ENCODE measurements at places on chromosomes 16 and 17.

GRCh38 chr17:45256114-45256966, 5.6 kb downstream of the SPATA32 start:
- DNase-seq: no peak

DNA sequence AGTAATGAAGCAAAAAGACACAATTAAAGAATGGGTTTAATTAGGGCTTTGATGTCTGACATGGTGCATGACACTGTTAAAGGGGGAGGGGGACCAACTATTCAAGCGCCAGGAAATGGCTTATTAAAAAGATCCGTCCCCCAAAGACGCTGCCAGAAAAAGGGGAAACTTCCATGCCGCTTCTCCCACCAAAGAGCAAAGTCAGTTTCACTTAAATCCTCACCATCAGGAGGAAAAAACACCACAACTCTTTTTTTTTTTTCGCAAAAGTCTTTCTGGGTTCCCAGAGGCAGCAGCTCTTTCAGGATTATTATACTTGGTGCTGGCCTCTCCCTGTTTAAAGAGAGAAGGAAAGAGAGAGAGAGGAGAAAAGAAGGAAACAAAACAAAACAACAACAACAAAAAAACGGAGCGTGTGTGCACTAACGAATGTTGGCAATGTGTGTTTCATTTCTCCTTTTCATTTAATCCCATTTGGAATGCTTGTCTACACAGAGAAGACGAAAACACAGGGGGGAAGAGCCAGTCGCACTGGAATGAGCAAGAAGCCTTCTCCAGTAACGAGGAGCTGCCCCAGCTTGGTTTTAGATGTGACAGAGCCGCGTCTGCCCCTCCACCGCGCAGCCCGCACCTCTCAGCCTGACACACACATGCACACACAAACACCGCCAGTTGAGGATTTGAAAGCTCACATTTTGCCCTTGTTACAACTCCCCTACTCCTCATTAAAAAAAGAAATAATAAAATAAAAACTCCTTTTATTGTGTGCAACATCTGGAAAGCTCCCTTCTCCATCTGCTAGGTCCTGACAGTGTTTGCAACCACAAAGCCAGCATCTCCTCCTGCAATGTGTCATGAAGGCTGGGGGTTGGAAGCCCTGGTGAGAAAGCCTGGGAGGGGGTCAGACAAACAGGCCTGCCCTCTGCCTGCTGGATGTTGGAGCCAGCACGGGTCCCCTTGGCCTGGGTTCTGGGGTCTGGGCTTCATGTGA, 32.7 kb upstream of the AXIN2 start:
- peak; percentile 17 for DNase-seq

- no peak for DNase-seq
Measured at GRCh38 chr17:46179375-46179999, 13.7 kb downstream of the KANSL1 start.

DNA sequence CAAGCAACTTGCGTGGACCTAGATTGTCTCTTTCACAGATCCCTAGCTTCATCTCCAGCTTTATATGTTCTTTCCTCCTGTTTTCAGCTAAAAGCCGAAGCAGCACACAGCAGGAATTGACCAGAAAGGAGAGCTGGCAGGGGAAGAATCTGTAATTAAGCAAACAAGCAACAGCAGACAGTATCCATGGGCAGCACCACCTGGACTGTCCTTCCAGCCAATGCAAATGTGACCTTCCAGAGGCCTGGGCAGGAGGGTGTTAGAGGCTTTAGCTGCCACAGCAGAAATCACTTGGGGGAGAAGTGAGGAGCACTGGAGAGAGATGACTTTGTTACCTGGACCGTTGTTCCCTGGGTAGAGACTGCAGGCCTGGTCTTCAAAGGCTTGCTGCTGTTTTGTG, 427.6 kb upstream of the GOT2 start:
- DNase-seq: no peak

- DNase-seq: no peak
Measured at GRCh38 chr17:49967621-49968404, 1.2 kb upstream of the DLX4 start.

DNA sequence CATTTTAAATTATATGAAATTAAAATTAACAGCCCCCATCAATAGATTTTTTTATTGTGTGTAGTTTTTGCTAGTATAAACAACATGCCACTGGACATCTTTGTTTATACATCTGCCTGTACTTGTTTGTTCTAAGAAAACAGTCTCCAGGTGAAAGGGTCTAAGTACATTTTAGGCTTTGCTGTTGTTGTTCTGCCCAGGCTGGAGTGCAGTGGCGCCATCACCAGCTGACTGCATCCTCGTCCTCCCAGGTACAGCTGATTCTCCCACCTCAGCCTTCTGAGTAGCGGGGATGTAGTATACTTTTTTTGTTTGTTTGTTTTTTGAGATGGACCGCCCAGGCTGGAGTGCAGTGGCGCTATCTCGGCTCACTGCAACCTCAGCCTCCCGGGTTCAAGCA, 25.5 kb downstream of the C17orf58 start:
- DNase-seq: no peak

DNA sequence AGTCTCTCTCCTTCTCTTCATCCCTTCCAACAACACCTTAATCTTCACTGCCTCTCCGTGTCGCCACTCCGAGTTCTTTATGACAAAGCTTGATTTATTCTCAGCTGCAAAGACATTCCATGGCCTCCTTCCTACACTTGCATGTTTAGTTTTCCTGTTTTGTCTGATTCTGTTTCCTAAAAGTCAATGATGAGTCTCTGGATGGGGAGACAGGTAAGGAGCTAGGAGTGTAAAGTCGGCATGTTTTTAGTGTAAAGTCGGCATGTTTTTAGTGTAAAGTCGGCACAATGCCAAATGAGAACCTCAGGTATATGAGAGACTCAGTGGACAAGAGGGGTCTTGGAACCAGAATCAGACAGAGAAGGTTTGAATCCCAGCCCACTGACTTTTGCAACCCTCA, 362.3 kb upstream of the EEF2KMT start:
- DNase-seq: no peak

DNA sequence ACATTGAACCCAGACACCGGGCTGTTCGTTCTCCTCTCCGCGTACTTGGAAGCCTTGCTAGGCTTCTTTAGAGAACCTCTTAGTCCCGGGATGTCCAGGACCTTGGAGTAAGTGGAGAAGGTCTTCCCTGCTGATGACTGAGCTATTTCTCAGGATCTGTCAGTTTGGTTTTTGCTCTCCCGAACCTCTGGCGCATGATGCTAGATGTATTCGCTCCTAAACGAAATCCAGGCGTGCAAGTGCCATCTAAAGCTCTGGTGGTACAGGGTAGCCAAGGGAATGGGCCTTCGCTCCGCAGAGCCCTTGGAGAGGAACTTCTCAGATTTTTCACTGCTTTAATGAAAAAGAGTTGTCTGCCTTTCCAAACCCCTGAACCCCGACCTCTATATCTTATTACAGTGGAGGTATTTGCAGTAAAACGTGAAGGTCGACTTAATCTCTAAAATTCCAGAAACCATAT, 547 bp downstream of the VMP1 start:
- DNase-seq: no peak

GRCh38 chr17:3859940-3860339, 13.9 kb upstream of the NCBP3 start:
- no peak for DNase-seq

- DNase-seq: no peak
Measured at GRCh38 chr17:45857977-45858708, 13.5 kb downstream of the SPPL2C start.

- no peak for DNase-seq
Measured at GRCh38 chr16:19283637-19284036, 1.9 kb upstream of the CLEC19A start.

GRCh38 chr16:7025616-7026190, 306.9 kb upstream of the RBFOX1 start:
- DNase-seq: no peak

GRCh38 chr17:48732688-48733629, 4.4 kb upstream of the HOXB13 start:
- no peak for DNase-seq

DNA sequence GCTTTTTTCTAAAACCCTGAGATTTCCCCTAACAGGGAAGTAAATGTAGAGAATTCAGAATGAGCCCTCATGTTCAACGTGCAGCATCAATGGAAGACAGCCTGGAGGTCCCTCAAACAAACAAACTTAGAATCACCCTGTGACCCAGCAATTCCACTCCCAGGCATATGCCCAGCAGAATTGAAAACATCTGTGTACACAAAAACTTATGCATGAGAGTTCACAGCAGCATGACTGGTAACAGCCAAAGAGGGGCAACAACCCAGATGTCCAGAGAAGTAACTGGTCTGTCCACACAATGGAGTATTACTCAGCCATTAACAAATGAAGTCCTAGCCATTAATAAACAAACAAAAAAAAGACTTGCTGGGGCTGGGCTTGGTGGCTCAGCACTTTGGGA, 252.7 kb downstream of the PARN start:
- no peak for DNase-seq

GRCh38 chr17:59155439-59156177, at the start of gene PRR11:
Gene PRR11 (plus strand): TSS chr17:59155746. CDS start chr17:59169753, 14,007 bp downstream.
- no peak for DNase-seq

GRCh38 chr16:87418644-87419043, 26.5 kb downstream of the MAP1LC3B start:
- DNase-seq: no peak

GRCh38 chr16:80792031-80792430, 12.4 kb downstream of the CDYL2 start:
- no peak for DNase-seq

DNA sequence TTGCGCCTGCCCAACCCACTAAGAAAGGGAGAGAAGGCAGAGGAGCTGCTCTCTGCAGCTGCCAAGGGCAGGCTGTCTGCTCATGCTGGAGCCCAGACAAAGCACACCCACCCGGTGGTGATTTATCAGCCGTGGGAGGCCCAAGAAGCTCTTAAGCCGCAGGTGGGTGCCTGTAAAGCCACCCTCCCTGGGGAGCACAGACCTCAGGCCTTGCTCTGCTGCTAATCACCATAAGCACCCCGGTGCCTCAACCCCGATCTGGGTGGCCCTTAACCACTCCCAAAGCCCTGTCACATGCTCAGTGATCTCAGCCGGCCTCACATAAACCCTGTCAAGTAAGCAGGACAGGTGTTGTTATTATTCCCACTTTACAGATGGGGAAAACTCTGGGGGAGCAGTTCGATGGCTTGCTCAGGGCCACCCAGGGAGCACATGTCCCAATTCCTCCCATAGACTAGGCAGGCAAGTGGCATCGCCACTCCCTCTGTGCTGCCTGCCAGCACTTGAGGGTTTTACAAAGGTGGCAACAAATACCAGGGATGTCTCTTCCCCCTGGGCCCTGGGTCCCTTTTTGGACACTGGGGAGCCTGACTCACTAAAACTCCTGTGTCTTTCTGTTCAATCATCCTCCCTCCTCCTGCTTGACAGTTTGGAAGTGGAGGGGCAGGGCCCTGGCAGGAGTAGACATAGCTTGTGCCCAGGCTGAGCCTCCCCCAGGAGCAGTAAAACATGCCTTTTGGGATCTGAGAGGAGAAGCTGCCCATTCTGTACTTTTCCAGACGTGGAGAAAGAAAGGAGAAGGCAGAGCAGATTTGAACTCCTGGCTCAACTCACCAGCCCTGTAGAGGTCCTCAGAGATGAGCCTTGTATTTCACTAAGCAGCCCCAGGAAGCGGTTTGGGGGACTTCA, 299.3 kb downstream of the SOX9 start:
- DNase-seq: no peak

- DNase-seq: no peak
Measured at GRCh38 chr16:79339863-79340262, 260.7 kb downstream of the MAF start.

- DNase-seq: no peak
Measured at GRCh38 chr17:82050761-82051641, 610 bp downstream of the RFNG start.

- peak; percentile 49 for DNase-seq
Measured at GRCh38 chr17:29219378-29220047, 27.1 kb upstream of the CRYBA1 start.
